Mesendoderm (in vitro differentiated cells): ENCODE measurements at places on chromosomes 16 and 17.

DNA sequence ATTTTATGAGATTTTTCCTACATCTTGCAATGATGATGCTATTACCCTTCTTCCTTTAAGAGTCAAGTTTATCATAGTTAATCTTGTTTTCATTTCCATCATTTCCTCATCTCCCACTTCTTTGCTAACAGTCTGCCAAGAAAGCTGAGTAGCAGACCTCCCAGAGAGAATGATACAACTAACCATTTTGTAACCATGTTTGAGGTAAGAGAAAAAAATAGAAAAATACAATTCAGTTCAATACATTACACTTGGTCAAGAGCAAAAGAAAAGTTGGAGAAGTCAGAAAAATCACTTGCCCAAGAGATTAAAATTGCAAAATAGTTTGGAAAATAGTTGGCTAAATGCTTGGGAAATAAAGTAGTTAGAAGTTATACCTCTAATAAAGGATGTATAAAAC lies 154.4 kb downstream of the ABCA8 start:
- H3K4me1 ChIP-seq: no peaks in the 10 kb centered on the region
- DNase-seq: no peak
- no peaks in the 10 kb centered on the region for H3K36me3 ChIP-seq
- no peaks in the 10 kb centered on the region for H3K27me3 ChIP-seq
- no peak overlapping the region for H3K4me3 ChIP-seq

- DNase-seq: no peak
- no peaks in the 10 kb centered on the region for H3K4me1 ChIP-seq
- H3K36me3 ChIP-seq: peaks cover 8% of the 10 kb centered on the region
- no peak overlapping the region for H3K4me3 ChIP-seq
These were observed 14.2 kb downstream of the SLX4 start for GRCh38 chr16:3597226-3597625.

DNA sequence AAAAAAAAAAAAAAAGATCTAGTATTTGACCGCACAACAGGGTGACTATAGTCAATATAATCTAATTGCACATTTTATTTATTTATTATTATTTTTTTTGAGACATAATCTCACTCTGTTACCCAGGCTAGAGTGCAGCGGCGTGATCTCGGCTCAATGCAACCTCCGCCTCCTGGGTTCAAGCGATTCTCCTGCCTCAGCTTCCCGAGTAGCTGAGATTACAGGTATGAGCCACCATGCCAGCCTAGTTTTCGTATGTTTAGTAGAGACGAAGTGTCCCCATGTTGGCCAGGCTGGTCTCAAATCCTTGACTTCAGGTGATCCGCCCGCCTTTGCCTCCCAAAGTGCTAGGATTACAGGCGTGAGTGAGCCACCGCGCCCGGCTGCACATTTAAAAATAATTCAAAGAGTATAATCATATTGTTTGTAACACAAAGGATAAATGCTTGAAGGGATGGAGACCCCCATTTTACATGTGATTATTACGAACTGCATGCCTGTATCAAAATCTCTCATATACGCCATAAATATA lies 794 bp downstream of the ANKS3 start:
- H3K27me3 ChIP-seq: no peaks in the 10 kb centered on the region
- no peak for DNase-seq
- no peaks in the 10 kb centered on the region for H3K4me1 ChIP-seq
- peaks cover 2% of the 10 kb centered on the region for H3K36me3 ChIP-seq

- H3K27me3 ChIP-seq: no peaks in the 10 kb centered on the region
- no peaks in the 10 kb centered on the region for H3K36me3 ChIP-seq
- H3K4me1 ChIP-seq: no peaks in the 10 kb centered on the region
- no peak overlapping the region for H3K27ac ChIP-seq
- H3K4me3 ChIP-seq: no peak overlapping the region
- DNase-seq: no peak
These were observed 43.9 kb downstream of the MEAK7 start for GRCh38 chr16:84460406-84461028.

DNA sequence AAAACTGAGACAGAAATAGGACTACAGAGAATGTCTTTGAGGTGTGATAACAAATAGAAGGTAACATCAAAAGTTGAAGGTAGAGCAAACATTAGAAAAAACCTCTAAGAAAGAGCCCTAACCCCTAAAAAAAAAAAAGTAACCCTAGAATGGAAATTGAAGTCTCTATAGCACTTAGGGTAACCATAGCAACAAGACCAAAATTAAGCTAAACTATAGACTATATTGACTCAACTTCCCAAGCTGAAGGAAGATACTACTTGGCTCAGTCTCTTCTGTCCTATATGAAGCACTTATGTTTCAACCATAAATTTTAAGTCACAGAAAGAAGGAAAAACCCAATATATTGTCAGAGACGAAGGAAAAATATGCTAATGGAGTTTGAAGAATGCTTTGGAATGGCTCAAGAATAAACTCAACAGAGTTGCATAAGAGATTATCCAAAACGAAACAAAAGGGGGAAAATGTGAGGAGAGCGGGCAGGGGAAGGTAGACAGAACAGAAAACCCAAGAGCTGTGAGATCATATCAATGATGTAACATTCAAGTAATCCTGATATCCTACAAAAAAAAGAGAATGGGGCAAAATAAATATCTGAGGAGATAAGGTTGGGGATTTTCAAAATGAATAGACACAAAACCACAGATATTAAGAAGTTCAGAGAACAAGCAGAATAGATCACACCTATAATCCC lies 88.4 kb downstream of the USP32 start:
- no peaks in the 10 kb centered on the region for H3K4me1 ChIP-seq
- no peaks in the 10 kb centered on the region for H3K36me3 ChIP-seq
- H3K27ac ChIP-seq: no peak overlapping the region
- no peak for DNase-seq
- H3K27me3 ChIP-seq: no peaks in the 10 kb centered on the region
- H3K4me3 ChIP-seq: no peak overlapping the region

DNA sequence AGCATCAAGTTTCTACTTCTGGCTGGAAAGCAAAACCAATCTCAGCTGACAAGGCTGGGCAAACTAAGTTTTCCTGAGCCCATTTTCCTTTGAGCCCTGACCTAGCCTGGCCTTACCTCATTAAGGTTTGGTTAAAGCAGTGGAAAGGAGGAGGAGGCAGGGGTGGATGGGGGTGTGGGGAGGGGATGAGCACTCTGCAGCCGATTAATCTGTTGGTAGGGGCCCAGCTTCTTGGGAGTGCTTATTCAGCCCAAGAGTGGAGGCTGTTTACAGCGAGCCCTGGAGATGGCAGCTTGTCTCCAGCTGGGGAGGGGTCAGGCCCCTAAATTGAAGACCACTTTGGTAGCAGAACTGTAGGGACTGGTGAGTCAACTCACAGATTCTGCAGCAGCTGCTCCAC lies 12.0 kb downstream of the SMCR8 start:
- DNase-seq: no peak
- H3K27me3 ChIP-seq: no peaks in the 10 kb centered on the region
- no peaks in the 10 kb centered on the region for H3K4me1 ChIP-seq
- H3K27ac ChIP-seq: no peak overlapping the region
- peaks cover 10% of the 10 kb centered on the region for H3K36me3 ChIP-seq
